ENCODE measurements at places on chromosomes 5 and 9. TPM values are rescaled to one million over a fixed set of nuclear protein-coding genes. Genes with fewer than 3 reads are reported as not detected.
A peak's percentile ranks its signal among the peaks of the same experiment; 100 is the strongest.

- no peaks in the 10 kb centered on the region for H3K27me3 ChIP-seq
- no peaks in the 10 kb centered on the region for H3K4me1 ChIP-seq
- H3K36me3 ChIP-seq, result no peaks in the 10 kb centered on the region
- no peak overlapping the region for H3K4me3 ChIP-seq
- DNase-seq, result no peak
- H3K27ac ChIP-seq, result no peak overlapping the region
Observed at GRCh38 chr5:38290028-38290653, 31.8 kb downstream of the EGFLAM start.

- no peaks in the 10 kb centered on the region for H3K27me3 ChIP-seq
- peaks cover 31% of the 10 kb centered on the region for H3K4me1 ChIP-seq
- H3K36me3 ChIP-seq, result peaks cover 39% of the 10 kb centered on the region
- H3K4me3 ChIP-seq, result peak overlapping the region; percentile 85
Observed at GRCh38 chr5:31531543-31531887, 378 bp downstream of the DROSHA start.

GRCh38 chr5:163841-164240 is 27.5 kb upstream of the LRRC14B start:
- H3K27ac ChIP-seq, result no peak overlapping the region
- no peak for DNase-seq
- no peaks in the 10 kb centered on the region for H3K4me1 ChIP-seq
- no peaks in the 10 kb centered on the region for H3K36me3 ChIP-seq
- no peaks in the 10 kb centered on the region for H3K27me3 ChIP-seq

The C9 gene
- total RNA-seq, result not detected

- no peaks in the 10 kb centered on the region for H3K27me3 ChIP-seq
- DNase-seq, result no peak
- H3K4me3 ChIP-seq, result no peak overlapping the region
Observed at GRCh38 chr5:54837093-54837492, 148.3 kb downstream of the ESM1 start.

The CDO1 gene
- 16.0 TPM for total RNA-seq

The ARSI gene
- 4.7 TPM for total RNA-seq

The BTNL8 gene
- not detected for total RNA-seq
